ENCODE measurements at places on chromosomes 6 and 20.

DNA sequence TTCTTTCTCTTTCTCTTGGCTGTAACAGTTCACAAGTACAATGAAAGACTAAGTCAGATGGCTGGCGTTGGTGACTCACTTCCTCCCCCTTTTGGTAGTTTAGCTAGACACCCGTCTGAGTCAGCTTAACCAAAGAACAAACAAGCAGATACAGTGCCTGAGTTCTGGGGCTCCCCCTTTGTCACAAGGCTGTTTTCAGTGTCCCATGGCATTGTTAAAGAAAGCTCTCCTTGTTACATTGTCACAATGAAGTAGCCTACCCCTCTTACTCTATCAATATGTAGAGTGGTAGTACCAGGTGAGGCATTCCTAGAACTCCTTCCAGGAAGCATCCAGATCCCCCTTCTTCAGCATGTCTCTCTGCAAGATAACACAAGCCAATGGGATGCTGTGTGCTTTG is 38.6 kb downstream of the KIAA0408 start:
- peak; percentile 2 for DNase-seq

- no peak for DNase-seq
These were observed 672 bp downstream of the PREX1 start for GRCh38 chr20:48826883-48827771.

DNA sequence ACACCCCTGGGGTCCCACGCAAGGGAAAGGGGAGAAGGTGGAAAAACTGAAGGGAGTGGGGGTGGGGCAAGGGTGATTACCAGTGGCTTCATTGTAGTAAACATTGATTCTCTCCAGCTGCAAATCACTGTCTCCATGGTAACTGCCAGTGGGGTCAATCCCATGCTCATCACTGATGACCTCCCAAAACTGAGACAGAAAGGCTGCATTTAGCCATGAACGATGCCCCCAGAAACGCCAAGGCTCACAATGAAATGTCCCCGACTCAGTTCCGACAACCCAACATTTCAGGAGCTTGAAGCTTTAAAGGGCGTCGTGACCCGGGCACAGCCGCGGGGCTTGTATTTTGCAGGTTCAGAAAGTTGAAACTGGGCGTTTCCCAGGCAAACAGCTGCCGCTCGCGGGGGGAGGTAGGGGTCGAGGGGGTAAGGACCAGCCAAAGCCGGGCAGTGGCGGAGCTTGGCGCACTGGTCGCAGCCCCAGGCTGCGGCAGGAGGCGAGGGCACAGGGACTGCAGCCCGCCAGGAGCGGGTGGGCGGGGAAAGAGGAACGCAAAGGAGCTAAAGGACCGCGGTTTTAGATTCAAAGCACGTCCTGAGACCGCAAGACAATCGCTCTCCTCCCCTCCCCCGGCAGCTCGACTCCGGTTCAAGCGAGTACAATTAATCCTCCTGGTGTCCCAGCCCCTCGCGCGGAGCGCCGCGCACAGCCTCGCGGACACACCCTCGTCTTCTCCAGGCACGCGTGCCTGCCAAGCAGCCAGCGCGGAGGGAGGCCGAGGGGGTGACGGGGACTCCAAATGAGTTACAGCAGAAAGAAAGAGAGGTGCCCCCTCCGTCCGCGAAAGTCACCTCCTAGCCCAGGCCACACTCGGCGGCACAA is 731 bp downstream of the TUBB2B start:
- no peak for DNase-seq

- no peak for DNase-seq
These were observed 512.9 kb downstream of the UTRN start for GRCh38 chr6:144797881-144798589.

- DNase-seq, result no peak
These were observed 58.5 kb downstream of the GPR6 start for GRCh38 chr6:110036408-110037302.

- DNase-seq, result no peak
These were observed 319.7 kb upstream of the TCF21 start for GRCh38 chr6:133568970-133569889.

GRCh38 chr20:37543828-37544227 is 16.2 kb upstream of the BLCAP start:
- no peak for DNase-seq

DNA sequence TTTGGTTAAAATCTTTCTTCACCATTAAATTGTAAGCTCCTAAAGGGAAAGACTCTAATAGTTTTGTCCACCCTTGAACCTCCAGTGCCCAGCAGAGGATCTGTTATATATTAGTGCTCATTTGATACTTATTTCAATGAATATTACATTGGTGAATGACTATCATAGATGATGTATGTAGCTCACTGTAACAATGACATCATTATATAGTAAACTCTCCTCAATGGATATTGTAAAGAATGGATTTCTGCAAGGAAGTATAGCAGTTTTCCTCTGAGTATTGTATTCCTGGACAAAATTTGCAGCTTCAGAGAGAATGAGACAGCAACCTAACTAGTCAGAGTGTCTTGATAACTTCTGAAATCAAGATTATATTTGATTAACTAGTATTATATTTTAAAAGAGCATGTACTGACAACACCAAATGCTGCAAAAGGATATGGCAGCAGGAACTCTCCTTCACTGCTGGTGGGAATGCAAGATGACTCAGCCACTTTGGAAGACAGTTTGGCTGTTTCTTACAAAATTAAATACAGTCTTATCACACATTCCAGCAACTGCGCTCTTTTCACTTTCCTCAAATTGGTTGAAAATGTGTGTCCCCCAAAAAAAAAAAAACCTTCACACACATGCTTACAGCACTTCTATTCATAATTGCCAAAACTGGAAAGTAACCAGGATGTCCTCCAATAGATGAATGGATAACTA is 189.8 kb upstream of the OPRM1 start:
- no peak for DNase-seq

DNA sequence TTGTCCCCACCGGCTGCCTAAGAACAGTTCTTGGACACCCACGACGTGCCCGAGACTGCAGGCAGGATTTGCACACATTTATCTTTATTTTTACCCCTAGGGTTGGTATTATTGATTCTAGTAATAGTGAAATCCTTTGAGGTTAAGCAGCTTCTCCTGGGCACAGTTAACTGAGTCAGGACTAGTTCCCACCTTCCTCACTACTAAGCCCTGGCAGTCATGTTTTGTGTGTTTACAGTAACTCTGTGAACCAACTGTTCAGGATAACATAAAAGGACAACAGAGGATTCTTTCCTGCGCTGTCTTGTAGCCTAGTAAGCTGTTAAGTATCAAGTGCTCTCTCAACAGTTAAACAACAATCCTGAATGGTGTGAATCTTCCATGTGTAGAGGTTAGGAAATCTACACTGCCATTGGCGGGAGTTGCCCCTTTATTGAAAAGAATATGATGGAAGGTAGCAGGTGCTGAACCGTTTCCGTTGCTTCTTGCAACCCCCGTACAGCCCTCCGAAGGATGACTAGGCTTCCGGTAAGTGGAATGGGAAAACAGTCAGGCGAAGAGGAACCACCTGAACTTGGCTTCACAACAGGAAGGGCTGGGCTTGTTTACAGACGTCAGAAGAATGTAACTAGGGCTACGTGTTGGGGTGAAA is 979 bp upstream of the SOD2 start:
- DNase-seq, result no peak

GRCh38 chr20:9076440-9076839 is 7.6 kb downstream of the PLCB4 start:
- no peak for DNase-seq

- DNase-seq, result no peak
These were observed 45.1 kb upstream of the TBC1D7 start for GRCh38 chr6:13373488-13373886.

DNA sequence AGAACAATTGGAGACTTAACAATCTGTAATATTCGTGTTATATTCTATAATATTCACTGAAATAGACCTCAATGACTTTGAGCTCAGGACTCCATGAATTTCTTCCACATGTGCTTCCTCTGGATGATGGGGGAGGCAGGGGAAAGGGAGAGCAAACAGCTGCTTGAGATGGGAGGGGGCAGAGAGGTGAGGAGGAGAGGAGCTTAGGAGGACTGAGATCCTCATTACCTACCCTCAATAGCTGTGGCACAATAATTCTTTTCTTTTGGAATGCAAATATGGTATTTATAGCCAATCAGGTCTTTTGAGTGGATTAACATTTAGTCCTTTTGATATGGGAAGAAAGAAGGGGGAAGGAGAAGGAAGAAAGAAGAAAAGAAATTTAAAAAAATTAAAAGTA is 64.1 kb upstream of the ZNF217 start:
- no peak for DNase-seq

GRCh38 chr6:137799950-137800568 is 67.0 kb upstream of the TNFAIP3 start:
- DNase-seq, result no peak

DNA sequence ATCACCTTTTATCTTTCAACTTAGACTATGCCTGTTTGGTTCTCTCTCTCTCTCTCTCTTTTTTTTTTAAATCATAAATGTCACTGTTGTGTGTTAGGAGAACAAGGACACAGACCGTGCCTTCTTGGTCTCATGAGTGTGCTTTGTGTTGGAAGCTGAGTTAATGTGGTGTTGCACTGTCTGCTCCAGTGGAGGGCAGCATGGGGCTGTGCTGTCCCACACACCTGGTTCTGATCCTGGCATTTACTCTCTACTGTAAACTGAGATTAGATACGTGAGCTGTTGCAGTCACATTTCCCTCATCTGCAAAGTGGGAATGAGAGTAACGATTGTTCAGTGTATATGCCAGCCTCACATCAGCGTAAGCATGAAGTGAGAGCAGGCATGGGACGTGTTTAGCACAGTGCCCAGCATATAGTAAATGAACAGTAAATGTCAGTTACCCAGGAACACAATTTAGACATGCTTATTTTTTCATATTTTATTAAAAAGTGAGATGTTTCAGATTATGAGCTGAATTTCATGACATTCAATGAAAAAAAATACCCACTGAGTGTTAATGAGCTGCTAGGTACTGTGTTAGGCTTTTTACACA is 161.1 kb downstream of the FARS2 start:
- no peak for DNase-seq

DNA sequence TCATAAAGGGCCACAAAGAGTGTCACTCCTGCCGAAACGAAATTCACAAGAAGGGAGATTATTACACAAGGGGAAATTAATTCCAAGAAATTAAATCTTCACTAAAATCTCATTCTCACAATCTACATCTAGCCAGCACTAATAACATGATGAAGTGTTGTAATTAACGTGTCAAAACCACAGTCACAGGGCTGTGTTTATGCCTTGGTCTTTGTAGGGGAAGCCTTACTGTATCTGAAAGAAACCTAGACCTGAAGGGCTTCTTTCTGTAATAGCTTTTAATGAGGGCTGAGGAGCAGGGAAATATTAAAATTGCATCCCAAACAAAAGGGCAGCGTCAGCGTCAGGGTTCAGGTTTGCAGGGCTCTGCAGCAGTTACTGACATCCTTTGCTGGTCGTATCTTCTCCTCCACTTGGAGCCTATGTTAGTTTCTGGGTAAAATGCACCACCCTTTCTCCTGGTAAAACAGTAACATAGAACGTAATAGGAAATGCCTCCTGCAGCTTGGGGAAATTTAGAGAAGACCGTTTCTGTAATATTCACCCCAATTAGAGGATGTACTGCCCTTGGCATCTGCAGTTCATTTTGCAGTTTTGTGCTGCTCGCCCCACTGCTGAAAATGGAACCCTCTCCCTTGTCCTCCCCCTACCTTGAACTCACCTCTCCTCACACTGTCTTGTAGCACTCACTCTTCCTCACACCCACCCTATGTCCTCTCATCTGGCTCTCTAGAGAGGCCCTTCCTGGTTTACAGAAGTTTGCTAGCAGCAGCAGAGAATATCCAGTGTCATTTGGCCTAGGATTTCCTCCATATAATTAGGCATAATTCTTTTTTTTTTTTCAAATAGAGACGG is 109.0 kb upstream of the TRAF3IP2 start:
- no peak for DNase-seq

DNA sequence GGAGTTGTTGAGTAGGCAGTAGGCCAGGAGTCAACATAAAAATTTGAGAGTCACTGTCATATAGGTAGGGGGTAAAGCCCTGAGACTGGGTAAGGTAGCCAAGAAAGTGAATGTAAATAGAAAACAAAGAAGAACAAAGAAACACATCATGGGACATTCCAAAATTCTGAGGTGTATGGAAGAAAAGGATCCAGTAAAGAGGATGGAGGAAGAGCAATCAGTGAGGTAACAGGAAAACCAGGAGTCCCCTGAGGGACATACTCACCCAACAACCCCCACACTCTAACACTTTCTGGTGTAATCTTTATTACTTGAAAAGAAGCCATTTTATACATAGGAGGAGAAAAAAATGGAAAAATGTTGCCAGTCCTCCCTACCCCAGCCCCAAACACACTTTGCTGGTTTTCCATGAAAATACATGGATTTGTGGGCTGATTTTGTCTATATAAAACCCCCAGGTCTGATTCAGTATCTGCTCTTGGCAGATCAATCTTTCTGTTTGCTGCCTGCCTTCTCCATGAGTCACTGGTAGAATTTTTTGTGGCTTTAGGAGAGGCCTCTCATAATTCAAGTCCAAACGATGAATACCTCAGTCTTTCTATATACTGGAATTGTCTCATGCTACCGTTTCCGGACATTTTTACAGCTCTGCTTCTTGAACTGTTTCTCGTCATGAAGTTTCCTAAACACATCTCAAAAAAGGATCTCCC is 271.4 kb upstream of the MAN1A1 start:
- DNase-seq, result no peak

GRCh38 chr6:19869464-19869863 is 32.3 kb downstream of the ID4 start:
- no peak for DNase-seq

DNA sequence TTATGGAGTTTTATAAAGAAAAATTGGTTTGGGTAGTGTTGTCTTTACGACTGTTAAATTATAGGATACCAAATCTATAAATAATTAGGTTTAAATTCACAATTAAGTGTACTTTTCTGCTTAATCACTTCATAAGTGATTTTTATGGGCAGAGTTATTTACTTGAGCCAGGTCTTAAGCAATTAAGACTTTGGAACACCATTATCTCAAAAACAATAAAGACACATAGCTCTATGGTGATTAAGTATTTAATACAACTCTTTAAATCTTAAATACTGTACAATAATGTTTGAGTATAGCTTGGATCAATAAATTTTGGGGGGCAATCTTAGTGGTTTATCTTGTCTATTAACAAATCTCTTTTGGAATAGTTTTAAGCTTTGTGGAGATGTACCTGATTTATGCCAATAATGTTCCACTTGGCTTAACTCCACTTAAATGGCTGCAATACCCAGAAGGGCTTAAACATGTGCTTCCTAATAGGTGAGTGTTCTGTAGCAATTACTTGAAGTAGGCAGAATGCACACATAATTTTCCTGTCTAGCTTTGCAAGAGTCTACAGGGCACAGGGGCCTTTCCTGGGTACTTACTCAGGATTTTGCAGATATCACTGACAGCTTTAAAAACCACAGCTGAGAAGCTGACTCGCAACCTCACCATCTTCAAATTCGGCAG is 7.5 kb downstream of the FERMT1 start:
- no peak for DNase-seq

All from NCI-H187 treated with DMSO at 0.1 percent for 48 hours (cell line).